ENCODE measurements at places on chromosomes 11 and 22.

DNA sequence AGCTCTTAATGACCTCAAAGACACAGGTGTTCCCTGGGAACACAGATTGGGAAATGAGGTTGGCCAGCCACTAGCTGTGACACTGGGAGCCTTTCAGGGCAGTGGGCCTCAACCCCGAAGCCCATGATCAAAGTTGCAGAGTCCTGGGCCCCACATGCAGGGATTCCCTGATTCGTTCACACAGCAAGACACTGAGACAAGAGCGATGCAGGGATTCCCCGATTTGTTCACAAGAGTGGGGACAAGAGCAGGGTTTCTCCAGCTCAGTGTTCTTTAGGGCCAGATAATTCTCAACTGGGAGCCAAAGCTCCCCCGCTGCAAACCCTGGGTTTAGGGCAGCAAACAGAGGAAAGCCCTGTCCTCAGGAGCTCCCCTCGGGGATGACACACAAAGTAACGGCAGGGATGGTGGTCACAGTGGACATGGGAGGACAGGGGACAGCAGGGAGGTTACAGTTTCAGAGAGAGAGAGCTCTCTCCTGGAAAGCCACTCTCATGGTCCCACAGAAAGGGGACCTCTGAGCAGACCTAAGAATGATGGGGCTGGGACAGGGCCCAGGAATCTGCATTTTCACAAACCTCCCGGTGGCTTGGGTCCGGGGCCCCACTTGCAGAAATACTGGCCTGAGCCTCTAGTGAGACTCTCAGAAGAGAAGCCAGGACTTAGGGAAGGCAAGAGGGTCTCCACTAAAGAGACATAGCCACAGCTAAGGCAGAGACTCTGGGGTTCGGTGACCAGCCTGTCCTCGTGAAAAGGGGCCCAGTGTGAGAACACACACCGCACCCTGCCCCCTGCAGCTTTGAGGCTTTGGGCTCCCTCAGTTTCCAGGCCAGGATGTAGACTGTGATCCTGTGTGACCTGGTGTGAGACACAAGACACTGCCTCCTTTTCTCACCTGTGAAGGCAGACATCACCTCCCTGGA, 7.4 kb upstream of the GNAZ start:
- DNase-seq, result no peak

- no peak for DNase-seq
Observed at GRCh38 chr11:12159351-12160099, 49.1 kb downstream of the MICAL2 start.

GRCh38 chr11:131422029-131422428, 51.6 kb downstream of the NTM start:
- DNase-seq, result no peak

GRCh38 chr11:32705309-32706033, 89.0 kb downstream of the CCDC73 start:
- no peak for DNase-seq

GRCh38 chr11:35747668-35748067, 85.1 kb downstream of the TRIM44 start:
- DNase-seq, result peak; percentile 97

GRCh38 chr11:86658534-86658933, 13.9 kb downstream of the ME3 start:
- DNase-seq, result no peak

Data from NCI-H146 (cell line).